ENCODE measurements at places on chromosomes 7 and 10.

DNA sequence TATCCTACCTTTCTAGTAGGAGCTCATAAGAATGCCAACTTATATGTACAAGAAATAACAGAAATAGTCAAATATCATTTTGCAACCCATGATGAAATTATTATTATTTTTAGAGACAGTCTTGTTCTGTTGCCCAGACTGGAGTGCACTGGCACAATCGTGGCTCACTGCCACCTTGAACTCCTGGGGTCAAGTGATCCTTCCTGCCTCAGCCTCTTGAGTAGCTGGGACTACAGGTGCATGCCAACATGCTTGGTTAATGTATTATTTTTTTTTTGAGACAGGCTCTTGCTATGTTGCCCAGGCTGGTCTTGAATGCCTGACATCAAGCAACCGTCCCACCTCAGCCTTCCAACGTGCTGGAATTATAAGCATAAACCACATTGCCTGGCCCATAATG lies 44.8 kb downstream of the TNPO3 start:
- DNase-seq, result no peak

DNA sequence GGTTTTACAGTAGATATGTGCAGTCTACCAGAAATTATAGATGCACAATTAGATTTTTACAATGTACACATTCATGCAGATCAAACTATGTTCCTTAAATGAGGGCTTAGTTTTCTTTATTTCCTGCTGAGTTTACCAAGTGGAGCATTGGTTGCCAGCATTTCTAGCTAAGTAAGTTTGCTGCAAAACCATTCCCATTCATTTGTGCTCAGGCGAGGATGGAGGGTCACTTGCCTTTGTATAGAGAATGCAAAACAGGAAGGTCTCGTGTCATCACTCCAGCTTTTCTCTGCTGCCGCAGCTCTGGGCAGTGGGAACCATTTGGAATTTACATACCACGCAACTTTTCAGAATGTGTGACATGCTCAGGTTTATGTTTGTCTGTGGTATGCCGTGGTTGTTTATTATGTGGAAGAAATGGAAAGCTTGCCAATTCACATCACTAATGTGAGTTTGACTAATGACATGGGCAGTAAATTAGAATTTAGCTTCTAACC lies 198.6 kb downstream of the TRIL start:
- DNase-seq, result peak; percentile 53

GRCh38 chr10:120279196-120279595 lies 177.8 kb upstream of the PLPP4 start:
- no peak for DNase-seq

DNA sequence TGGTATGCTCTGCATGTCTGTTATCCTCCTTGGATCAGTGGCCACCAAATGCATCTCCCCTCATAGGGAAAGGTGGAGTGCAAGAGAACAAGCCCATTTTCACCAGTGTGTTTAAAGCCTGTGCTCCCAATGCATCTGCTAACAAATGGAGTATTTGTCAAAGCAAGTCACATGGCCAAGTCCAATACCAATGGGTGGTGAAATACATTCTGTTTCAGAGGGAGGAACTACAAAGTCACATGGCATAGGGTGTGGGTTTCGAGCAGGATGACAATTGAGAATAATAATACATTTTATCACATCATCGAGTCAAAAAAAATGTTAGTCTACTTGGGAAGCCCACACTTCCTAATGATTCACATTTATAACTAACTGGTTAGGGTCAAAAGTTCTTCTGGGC lies 62.7 kb downstream of the SUGCT start:
- DNase-seq, result no peak

DNA sequence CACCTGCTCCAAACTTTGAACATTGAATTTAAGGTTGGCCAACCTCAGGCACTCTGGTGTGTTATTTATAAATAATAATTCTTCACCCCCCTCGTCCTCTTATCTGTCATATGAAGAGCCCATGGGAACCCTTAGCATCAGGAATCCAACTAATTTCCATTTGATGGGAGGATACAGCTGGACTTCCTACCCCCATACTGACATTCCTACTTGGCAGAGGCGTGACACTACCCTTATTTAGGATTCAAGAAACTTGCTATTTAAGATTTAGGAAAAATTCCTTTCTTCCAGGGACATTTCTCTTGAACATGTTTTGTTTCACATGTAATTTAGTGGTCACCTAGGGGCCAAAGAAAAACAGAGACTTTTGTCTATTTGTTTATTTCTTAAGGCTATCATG lies 171.9 kb upstream of the NRP1 start:
- no peak for DNase-seq

DNA sequence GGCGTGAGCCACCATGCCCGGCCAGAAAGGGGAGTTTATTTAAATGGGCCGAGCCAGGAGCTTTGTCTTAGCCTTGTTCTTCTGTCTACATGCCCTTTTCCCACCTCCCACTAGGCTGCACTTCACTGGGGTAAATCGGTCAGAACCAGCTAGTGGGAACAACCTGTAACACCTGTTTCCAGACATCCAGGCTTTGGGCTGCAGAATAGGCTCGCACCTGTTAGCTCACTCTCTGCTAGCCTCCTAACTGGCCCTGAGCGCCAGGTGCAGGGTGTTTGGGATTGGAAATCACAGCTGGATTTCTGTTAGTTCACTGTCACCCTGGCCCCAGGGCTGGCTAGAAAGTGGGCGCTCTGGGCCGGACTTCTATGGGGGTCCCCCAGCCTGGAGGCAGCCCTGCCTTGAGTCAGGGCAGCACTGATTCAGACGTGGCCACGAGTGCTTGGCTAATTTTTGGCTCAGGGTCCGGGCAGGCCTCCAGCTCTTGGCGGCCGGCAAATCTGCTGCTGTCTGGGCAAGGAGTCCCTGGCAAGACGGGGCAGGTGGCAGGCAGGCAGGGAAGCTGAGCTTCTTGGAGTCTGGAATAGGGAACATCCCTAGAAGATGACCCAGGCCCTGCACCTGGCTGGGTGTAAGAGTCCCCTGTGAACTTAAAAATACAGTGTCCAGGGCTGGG lies 48.6 kb downstream of the GTF2IRD1 start:
- DNase-seq, result no peak

GRCh38 chr10:112739592-112740353 lies 210.3 kb upstream of the TCF7L2 start:
- DNase-seq, result no peak
